ENCODE measurements at places on chromosomes 7 and 10. TPM values are rescaled to one million over a fixed set of nuclear protein-coding genes. Genes with fewer than 3 reads are reported as not detected.

Gene OR2F1
- total RNA-seq = 0.49 TPM

Gene SPAM1
- not detected for total RNA-seq

DNA sequence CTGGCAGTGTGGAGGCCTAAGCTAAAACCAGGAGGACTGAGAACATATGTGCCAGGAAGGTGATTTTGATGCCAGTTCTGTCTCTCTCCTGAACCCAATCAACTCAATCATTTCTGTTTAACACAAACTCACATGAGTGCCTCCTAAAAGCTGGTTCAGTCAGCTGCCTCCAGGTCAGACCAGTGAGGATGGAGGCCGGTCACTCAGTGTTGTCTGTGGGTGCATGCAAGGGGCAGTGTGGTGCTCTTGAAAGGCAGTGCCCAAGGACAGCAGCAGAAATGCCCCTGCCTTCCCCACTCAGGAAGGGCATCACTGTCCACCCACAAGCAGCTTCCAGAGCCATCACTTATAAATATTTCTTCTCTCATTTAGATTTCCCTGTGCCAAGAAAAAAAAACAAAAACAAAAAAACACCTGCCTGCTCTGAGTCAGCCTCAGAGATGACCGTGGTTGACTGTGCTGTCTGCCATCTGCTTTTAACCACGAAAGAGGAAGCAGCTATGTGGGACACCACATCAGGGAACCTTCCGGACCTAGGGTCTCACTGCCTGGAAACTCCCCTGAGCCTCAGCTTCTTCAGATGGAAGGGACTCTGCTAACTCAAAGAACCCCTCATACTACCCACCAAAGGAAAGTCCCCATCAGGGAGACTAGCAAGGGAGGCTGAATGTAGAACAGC, 39.1 kb downstream of the VOPP1 start:
- peak; percentile 11 for DNase-seq

GRCh38 chr7:156768698-156769472, 124.1 kb downstream of the LMBR1 start:
- DNase-seq = no peak

DNA sequence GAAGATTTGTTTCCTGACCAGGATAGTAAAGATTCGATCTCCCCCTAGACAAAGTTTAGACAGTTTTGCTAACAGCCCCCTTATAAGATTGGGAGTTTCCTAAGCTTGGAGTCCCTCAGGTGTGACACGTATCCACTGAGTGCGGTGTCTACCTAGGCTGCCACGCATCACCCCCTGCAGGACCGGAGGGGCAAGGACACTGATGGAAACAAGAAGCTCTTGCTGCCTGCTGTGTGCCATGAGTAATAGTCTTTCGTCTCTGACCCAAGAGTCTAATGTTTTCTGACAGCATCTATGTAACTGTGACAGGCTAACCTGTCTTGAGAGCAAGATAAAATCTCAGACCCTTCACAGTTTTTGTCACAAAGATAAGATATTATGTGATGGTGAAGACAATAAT, 173.5 kb downstream of the SEMA3E start:
- no peak for DNase-seq

- DNase-seq = peak; percentile 63
Measured at GRCh38 chr10:50992972-50993766, 81.1 kb upstream of the PRKG1 start.

- DNase-seq = no peak
Measured at GRCh38 chr10:36888925-36889573, 236.3 kb upstream of the ANKRD30A start.

DNA sequence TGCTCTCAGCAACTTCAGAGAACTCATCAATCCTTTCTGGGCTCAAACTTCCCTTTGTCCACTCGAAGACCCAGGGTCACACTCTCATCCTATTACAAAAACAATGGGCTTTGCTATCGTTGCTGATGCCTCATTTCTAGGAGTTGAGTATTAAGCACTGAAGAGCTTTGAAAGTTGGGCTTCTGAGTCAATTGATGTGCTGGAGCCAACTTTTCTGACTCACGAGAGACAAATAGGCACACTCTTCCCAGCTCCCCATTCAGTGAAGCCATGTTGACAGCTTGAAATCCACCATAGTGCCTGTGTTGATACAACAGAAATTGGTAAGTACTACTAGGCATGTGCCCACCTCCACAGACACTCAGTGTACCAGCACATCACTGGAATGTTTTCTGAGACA, 97.5 kb upstream of the PRSS58 start:
- DNase-seq = peak; percentile 59

GRCh38 chr10:72315611-72316385, 38.9 kb downstream of the DNAJB12 start:
- peak; percentile 84 for DNase-seq

DNA sequence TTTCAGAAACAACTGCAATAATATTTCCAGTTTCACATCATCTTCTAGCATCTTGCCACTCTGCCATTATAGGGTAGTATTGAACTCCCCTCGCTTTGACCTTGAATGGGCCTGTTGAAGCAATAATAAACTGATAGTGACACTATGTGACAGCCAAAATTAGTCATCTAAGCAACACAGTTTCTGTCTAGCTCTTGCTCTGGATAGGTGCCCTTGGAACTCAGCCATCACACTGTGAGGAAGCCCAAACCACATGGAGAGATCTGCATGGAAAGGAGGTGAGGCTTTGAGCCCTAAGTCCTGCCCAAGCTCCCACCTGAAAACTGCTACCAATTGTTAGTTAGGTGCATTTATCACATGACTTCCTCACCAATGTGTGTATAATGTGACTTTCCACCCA, 18.1 kb upstream of the KCND2 start:
- no peak for DNase-seq

DNA sequence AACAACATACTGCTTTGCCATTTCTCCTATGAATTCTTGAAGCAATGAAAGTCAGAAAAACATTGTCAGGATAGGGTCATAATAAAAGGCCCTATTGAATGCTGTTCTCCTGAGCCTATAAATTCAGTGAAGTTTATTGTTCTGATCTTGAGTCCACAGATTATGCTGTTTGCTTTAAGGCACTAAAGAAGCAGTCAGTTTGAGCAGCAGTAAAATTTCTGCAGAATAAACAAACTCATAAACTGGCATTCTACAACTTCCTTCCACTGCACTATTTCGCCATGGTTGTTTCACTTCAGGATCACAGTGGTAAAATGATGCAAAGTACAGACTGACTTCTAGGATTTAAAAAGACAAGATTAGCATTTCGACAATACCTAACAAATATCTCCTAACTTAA, 503.2 kb downstream of the SH2D4B start:
- no peak for DNase-seq

DNA sequence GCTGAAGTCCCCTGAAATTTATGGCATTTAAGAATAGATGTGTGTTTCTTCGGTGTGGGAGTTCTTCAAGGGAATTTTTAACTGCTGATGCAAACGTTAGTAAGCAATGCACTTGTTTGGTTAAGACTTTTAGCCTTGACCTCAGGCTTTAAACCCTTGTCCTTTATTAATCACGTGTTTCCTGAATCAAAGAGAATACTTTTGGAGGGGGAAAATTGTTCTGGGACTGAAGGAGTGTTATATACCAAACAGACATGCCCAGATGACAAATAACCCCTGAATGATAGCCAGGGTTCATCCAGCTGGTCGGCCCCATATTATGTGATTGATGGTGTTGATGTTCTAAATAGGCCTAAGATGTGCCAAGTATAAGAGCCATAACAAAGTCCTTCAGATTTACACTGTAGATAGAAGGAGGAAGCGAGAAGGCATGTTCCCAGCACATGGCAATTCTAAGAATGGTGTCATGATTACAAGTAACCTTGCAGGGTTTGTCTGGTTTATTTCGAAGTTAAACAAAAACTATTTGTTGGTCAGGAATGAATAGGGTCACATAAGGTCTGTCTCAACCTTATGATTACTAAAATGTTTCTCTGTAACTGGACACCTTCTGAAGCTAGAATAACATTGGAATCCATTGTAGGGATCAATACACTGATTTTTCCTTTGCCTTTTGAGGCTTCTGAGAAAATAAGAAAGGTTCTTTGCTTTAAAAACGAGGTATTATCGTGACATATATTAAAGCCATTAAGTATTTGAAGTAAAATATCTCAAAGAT, 124.2 kb upstream of the SEM1 start:
- DNase-seq = no peak

GRCh38 chr10:106311590-106311989, 852.9 kb downstream of the SORCS1 start:
- no peak for DNase-seq

- no peak for DNase-seq
Measured at GRCh38 chr10:15879663-15880062, 19.4 kb upstream of the MINDY3 start.

DNA sequence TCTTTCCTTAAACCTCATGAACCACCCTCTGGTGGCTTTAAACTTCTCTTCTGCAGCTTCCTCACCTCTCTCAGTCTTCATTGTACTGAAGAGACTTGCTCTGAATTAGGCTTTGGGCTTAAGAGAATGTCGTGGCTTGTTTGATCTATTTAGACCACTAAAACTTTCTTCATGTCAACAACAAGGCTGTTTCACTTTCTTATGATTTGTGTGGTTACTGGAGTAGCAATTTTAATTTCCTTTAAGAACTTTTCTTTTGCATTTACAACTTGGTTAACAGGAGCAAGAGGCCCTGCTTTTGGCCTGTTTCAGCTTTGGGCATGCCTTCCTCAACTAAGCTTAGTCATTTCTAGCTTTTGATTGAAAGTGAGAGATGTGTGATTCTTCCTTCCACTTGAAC, 38.1 kb upstream of the CDHR3 start:
- no peak for DNase-seq

GRCh38 chr7:30369879-30370278, 85.5 kb downstream of the ZNRF2 start:
- no peak for DNase-seq

DNA sequence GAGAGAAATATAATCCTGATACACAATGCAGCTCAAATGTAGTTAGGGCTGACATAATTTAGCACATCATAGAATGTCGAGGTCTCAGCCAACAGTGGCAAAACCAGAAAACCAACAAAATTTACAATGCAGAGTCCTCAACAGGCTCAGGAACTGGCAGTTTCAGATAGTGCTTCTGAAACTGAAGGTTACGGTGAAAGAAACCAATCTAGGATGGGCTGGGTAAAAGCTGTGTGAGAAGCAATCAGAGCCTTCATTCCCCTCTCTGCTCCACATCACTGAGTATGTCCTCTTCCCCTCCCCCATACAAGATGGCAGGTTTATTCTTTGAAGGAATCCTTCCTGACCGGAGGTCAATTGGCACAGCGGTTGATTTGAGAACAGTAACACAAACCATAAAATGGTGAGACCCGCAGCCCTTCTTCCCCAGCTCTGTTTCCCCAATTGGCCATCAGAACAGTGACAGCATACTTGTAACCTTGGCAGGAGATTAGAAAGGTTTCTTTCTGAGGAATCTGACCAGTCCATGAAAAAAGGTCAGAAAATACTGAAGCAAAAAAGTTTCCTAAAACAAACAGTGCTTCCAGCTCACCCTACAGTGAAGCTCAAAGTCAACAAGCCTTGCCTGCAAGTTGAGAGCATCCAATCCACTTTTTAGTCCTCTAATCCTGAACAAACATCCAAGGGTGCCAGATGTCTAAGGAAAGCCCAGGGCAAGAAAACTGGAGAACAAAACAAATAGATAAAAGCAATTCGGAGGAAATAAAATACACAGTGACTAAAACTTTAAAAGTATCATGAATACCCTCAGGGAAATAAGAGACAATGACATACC, 53.9 kb upstream of the IL6 start:
- peak; percentile 55 for DNase-seq

- DNase-seq = no peak
Measured at GRCh38 chr10:35568483-35569015, 36.6 kb upstream of the GJD4 start.

DNA sequence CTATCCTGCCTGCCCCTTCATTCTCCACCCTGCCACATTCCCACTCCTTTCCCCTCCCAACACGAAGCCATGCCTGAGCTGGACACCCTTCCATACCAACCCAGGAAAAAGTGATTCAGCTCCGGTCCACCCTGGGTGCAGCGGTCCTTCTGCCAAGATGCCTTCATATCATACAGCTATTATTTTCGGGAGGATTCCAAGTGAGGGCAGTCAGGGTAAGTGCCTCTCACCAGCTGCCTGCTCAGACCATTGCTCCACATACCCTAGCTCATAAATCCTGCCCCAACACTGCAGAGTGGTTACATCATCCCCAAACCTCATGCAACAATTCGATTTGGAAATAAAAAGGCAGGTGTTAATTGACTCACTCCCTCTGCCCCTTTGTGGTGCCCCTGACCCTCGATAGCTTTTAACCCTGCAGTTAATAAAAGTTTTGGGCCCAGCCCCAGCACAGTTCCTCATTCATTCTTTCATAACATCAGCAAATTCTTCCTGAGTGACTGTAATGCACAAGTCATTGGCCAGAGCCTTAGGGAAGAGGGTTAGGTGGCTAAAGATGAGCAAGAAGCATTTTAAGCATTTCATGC, 42.6 kb downstream of the ZNF503 start:
- peak; percentile 91 for DNase-seq

DNA sequence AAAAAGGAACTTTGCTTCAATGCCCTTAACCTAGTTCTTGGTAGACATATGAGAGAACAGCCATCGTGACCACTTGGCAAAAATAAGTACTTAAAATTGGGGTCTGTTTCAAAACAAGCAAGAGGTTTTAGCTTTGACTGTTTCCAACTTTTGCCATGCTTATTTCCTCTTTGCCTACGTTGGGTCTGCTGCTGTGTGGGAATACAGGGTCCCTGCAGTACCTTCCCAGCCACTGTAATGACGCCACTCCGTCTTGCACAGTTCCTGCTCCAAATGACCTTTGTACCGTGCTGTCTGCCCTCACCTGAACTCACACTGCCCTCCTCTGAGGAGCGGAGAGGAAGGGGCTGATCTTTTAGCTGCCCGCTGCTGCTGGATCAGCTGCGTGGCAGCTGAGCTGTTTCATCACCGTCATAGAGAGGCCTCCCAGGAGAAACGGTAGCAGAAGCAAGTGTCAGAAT, 133.1 kb downstream of the MAPK8 start:
- no peak for DNase-seq

- no peak for DNase-seq
Measured at GRCh38 chr10:77661674-77662073, 24.1 kb upstream of the KCNMA1 start.

- DNase-seq = no peak
Measured at GRCh38 chr7:128260069-128260795, 19.2 kb downstream of the LEP start.

GRCh38 chr7:96836456-96836855, 126.8 kb upstream of the SEM1 start:
- no peak for DNase-seq

DNA sequence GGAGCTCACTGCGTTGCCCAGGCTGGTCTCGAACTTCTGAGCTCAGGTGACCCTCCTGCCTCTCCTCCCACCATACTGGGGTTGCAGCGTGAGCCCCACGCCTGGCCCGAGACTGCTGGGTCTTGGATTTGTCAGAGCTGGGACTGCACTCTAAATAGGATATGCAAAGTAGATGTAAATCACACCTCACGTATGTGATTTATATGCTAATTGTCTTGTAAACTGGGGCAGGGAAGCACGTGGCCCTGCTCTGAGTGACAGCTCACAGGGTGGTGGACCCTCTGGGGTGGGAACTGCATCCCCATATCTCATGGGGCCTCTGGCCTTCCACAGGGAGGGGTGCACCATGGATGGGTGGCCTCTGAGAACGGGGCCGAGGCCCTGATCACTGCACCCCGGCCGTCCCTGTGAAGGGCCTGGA, 34.1 kb downstream of the GET4 start:
- no peak for DNase-seq

DNA sequence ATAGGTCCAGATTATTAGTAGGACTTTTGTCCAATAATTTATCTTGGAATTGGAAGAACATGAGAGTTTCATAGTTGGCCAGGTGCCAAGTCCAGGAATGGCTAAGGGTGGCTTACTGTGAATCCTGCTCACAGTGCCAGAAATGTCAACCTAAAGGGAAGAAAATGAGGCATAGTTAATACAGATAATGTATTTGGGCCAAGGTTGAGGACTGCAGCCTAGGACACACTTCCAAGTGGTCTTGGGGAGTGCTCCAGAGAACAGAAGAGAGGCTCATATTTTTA, 78.2 kb downstream of the MAPK8 start:
- no peak for DNase-seq

All from MG63 (cell line).